GM12878 (cell line): ENCODE measurements at places on chromosomes 11 and 22. TPM values are rescaled to one million over a fixed set of nuclear protein-coding genes. Genes with fewer than 3 reads are reported as not detected.

- no peak for DNase-seq
Measured at GRCh38 chr11:119306373-119306890, 10.5 kb downstream of the MCAM start.

The GGT5 gene
- polyA plus RNA-seq: not detected in 2 replicates

DNA sequence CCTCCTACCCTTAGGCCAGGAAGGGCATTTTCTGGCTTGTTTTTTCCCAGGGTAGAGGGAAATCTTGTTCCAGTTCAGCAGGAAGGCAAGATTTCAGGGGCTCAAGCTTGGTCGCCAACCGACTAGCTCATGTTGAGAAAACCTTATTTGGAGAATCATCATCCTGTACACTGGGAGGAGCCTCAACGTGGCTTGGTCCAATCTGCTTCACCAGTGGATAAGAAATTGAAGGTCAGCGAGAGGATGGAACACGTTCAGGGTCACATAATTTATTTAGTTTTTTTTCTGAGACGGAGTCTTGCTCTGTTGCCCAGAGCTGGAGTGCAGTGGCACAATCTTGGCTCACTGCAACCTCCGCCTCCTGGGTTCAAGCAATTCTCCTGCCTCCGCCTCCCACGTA is 20.5 kb downstream of the FADS2 start:
- no peak for DNase-seq

DNA sequence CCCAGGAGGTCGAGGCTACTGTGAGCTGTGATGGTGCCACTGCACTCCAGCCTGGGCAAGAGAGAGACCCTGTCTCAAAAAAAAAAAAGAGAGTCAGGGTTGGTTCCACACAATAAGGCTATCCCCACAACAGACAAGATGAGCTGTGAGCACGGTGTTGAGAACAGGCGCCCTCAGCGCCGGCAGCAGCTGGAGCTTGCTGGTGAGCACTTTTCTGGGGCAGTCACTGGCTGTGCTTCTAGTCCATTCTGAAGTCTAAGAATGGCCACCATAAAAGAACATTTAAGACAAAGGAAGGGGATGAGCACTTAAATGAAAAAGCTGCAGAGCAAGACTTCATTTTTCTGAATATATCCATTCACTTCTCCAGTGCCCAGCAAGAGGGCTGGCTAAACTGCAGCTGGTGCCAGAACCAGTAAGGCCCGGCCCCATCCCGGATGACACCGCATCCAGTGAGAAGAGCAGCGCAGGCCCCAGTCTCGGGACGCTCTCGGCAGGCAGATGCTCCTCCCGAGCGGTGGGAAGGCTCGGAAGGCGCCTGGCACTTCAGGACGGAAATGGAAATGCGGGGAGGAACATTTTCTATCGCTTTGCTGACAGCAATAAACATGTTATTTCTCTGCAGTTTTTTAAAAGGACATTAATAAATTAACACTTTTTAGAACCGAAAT is 12.2 kb downstream of the TUBGCP6 start:
- no peak for DNase-seq

GRCh38 chr22:32567544-32567943 is 92.9 kb downstream of the FBXO7 start:
- DNase-seq: no peak

The UCP3 gene
- polyA plus RNA-seq: 0.18 and 0.58 TPM in 2 replicates

DNA sequence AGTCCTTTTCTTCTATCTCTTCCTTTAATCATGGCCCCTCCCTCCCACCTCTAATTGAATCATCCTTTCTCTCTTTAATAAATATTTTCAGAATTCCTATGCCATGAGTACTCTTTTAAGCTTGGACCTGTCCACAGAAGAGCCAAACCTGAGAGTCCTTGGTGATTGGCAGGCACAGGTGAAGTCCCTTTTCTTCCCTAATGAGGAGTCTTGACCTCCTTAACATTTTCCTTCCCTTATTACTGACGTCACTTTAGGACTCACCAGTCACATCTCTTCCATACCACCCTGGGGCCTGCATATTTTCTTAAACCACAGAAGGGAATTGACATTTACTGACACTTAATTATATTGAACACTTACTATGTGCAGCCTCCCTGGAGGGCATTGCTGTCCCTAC is 41.0 kb upstream of the RASSF10 start:
- no peak for DNase-seq

The BET1L gene
- 52.1 and 55.4 TPM in 2 replicates for polyA plus RNA-seq

The DDTL gene
- polyA plus RNA-seq: 4.0 and 4.2 TPM in 2 replicates

GRCh38 chr11:85810521-85810870 is 445 bp downstream of the SYTL2 start:
- DNase-seq: no peak

DNA sequence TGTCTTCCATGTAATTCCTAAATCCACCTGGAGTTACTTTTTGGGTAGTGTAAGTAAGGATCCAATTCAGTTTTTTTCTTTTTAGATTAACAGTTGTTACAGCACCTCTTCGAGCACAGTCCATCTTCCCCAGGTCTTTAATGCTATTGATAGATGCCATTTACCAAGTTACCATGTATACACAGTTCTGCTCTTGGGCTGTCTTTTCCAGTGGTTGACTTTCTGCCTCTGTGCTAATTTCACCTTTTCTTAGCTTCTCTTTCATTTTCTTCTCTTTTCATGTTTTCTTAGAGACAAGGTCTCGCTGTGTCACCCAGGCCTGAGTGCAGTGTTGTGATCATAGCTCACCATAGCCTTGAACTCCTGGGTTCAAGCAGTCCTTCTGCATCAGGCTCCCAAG is 12.0 kb downstream of the ATXN10 start:
- no peak for DNase-seq

- DNase-seq: no peak
Measured at GRCh38 chr11:26878959-26879581, 114.8 kb upstream of the FIBIN start.

- no peak for DNase-seq
Measured at GRCh38 chr11:93988455-93988854, 32.7 kb upstream of the HEPHL1 start.

- DNase-seq: no peak
Measured at GRCh38 chr11:18749681-18750319, 23.8 kb upstream of the IGSF22 start.

The ACRV1 gene
- 0.61 and 0.82 TPM in 2 replicates for polyA plus RNA-seq

The STK33 gene
- polyA plus RNA-seq: 23.3 and 26.7 TPM in 2 replicates

- no peak for DNase-seq
Measured at GRCh38 chr11:105632316-105632715, 22.4 kb downstream of the GRIA4 start.

The CFAP300 gene
- not detected in 2 replicates for polyA plus RNA-seq

The LDHAL6A gene
- polyA plus RNA-seq: 0.06 and 0.09 TPM in 2 replicates

DNA sequence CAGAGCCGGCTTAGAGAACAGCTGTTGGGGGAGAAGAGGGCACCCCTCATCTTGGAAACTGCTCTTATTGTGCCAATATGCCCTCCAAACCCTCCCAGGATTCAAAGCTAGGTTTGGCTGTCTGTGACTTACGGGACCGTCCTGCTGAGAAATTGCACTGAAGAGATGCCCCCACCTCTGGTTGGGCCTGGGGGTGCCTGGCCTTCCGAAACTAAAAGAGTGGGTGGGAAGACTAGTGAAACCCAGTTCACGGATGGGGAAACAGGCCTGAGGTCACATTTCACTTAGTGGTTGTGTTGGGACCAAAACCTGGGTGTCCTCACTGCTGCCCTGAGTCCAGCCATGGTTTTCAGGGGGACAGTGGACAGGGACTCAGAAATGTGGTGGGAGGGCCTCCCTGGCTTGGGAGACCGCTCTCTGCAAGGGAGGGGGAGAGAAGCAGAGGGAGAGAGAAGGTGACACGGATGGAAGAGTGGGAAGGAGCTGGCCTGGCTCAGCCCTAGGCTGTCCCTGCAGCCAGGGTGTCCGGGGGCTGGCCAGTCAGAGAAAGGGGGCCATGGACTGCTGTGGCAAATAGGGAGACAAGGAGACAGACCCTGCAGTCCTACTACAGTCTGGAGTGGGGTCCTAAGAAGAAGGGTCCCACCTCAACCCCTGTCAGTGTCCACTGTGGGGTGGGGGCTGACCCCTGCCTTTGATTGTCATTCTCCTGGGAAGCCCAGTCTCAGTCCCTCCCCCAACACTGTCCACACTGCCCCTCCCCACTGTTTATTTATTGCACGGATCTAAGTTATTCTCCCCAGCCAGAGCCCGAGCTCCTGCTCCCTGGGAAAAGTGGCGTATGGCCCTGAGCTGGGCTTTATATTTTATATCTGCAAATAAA is 13.6 kb downstream of the MAFF start:
- DNase-seq: no peak

The FAM111B gene
- polyA plus RNA-seq: 91.9 and 96.3 TPM in 2 replicates

DNA sequence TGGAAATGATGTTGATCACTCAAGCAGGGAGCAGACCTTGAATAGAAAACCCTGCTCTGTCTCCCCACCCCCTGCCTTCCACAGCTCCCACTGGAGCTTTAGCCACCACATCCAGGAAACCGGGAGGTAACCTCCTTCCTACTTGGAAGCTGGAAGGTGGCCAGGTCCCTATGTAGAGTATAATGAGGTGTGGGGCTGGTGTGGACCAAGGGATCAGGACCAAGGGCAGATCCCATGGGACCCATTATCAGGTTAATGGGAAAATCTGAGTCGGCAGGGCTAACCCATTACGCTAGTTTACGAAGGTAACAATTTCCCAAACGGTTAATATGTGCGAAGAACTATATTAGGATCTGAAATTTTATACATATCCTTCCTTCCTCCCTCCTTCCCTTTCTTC is 321.9 kb downstream of the MIAT start:
- DNase-seq: no peak

DNA sequence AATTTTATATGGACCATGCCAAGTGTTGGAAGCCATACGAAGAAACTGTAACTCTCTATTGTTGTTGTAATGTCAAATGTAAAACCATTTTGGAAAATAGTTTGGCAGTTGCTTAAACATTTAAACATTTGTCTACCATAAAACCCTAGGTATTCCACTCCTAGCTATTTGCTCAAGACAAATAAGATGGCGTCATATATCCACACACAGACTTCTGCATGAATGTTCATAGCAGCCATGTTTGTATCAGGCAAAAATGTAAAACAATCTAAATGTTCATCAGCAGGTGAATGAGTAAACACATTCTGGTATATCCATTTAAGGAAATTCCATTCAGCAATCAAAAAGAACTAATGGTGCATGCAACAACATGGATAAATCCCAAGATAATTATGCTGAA is 27.9 kb downstream of the OR9I1 start:
- no peak for DNase-seq

- DNase-seq: no peak
Measured at GRCh38 chr11:126138636-126139035, 72.8 kb downstream of the RPUSD4 start.

DNA sequence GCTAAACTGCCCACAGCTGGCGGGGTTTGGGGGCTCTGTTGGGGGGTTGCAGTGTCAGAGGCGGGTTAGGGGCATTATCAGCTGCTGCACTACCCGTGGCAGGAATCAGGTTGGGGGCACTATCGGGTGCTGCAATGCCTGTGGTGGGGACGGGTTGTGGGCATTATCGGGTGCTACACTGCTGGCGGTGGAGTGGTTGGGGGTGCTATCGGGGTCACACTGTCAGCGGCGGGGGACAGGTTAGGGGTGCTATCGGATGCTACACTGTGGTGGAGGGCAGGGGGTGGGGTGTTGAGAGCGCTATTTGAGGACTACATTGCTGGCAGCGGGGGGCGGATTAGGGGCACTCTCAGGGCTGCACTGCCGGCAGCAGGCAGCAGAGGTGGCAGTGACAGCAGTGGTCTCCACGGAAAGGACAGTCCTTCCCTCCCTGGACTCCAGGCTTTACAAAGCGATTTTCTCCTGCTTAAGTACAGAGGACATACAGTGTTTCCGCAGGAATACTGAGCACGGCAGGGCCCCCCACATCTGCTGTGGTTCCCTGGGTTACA is 119.5 kb upstream of the VPREB1 start:
- no peak for DNase-seq

The GPHA2 gene
- polyA plus RNA-seq: not detected in 2 replicates

DNA sequence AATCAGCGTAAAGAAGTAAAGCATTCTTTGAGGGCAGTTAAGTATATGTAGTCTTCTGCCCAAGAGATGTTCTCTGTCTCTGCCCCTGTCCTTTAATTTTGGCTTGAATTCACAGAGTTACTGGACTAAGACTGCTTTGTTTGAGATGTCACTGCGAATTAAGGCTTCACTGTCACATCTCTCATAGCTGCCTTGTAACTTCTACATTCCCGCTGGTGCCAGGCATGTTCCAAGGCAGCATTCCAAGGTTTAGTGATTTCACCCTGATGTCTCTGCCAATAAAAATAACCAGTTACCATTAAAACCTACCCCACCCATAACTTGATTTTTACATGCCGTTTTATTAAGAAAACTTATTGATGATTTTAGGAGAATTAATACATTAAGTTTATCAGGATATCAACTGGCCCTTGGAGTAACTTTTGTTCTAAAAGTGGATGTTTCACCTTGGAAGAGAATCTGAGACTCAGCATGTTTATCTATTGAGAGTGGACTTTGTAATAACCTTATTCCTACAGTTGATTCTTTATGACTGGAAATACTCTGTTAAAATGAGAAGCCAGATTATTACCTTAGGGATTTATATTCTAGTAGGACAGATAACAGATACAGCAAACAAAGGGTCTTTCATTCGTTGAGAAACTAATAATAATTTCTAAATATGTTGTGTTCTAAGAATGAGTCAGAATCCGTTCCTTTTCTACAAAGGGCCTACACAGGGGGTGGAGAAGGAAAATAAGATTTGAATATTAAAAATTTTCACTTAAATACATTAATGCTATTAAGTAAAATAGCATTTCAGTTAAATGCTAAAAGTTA is 110.2 kb downstream of the UVRAG start:
- DNase-seq: no peak

DNA sequence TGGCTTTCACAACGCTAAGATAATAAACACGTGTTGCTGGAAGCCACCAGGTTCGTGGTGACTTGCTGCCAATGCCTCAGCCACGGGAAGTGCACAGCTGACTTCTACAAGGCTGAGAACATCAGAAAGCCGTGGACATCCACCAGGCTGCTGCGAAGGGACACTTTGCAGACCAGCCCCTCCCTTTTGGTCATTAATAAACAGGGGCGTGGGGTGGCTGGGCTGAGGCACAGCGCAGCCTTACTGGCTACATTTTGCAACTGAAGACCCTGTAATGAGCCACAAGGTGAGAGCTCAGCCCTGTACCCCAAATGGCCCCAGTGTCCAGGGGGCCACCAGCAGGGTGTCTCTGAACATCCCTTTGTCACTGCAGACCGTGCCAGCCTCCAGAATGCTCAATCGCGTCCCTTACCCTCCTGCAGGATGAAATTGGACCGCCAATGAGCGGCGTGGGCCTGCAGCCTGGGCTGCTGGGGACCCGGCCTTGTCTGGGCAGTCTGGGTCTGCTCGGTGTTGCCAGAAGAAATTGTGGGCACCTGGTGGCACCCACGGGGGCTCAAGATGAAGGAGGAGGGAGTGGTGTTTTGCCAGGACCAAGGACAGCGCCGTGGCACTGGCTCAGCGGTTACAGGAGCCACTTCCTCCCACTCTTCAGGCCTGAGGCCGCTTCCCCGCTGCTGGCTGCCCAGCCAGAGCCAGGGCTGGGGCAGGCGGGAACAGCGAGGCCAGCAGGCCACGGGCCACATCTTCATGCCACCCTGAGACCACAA is 181.9 kb downstream of the CTTN start:
- no peak for DNase-seq

- DNase-seq: no peak
Measured at GRCh38 chr11:116309446-116309845, 463.3 kb downstream of the BUD13 start.
